ENCODE measurements at places on chromosomes 7 and 10.

DNA sequence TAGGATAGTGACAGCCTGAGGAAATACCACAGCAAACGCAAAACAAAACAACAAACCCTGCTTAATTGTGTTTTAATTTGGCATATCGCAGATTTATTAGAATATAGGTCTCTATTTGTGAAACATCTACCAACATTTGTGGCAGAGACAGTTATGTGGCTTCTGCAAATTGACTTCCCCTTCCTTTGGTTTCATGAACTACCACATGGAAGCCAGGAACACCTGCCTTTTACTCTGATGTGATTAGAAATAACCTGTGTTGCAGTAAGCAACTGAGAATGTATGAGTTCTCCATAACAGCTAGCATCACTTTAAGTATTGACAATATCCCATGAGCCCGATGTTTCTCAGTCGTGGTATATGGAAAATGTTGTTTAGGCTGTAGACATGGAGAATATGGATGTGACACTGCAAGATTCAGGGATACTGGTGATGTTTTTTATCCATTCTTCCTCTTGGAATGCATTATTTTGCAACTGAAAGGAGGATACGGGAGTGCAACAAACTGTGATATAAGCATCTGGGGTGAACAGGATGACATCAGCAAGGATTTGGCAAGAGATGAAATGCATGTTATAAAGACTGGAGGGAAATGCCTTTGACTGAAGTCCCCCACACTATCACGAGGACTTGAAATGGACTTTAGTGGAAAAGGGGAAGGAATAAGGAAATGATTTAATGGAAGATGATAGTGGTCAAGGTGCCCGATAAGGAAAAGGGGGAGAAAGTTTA is 95.9 kb downstream of the CUBN start:
- no peak for DNase-seq

- DNase-seq = no peak
Observed at GRCh38 chr7:101212014-101212413, 5.4 kb downstream of the PLOD3 start.

DNA sequence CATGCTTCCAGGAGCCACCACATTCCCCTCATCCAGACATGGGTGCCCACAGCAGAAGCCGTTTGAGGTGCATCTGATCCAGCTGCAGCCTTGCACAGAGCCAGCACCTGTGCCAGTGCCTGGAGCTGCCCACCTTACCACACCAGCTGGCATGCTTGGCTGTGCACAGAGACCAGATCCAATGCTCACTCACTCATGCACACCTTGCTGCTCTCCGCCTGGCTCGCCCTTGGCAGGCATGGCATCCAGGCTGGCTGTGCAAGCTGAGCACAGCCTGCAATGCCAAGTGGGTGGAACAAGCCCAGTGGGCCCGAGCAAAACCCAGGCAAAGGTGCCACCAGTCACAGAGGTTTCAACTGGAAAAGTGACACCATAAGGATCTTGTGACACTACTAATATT is 66.9 kb upstream of the SEMA3A start:
- no peak for DNase-seq

- DNase-seq = no peak
Observed at GRCh38 chr10:34809796-34810195, 5.3 kb downstream of the PARD3 start.

Data from frontal cortex (tissue), 4 donors.